Stimulated activated naive CD4-positive, alpha-beta T cell treated with Interleukin-2 at 50 U/mL for 16 hours (primary cell): ENCODE measurements at places on chromosomes 1 and 21.

DNA sequence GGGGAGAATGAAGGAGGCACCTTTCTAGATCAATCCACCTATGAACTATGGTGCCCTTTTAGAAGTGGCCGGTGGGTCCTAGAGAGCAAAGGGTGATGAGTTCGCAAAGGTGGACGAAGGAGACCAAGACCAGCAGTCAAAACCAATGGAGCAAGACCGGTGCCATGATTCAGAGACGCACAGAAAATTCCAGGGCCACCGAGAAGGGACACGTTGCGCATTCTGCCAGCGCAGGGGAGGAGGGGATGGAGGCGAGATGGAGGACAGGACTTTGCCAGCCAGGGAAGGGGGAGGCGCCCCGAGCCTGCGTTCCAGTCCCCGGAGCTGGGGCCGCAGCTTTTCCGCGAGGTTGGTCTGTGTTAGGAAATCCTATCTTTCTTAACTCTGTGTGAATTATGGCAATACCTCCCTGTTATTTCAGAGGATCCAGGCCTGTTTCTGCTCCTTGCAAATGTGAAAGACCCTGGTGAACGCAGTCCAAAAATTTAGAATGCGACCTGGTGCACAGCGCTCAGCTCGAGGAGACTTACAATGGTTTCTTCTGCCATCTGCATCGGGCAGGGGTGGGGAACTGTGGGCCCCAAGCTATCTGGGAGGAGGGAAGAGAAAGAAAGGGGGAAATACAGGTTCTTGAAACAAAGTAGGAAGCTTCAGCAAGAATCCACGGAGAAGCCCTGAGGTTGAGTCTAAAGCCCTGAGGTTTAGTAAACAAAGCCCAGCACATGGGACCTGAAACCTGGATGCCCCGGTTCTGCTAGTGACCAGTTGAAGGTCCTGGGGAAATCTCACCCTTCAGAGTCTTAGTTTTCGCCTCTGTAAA is 129.4 kb downstream of the MRPS6 start:
- DNase-seq = no peak

DNA sequence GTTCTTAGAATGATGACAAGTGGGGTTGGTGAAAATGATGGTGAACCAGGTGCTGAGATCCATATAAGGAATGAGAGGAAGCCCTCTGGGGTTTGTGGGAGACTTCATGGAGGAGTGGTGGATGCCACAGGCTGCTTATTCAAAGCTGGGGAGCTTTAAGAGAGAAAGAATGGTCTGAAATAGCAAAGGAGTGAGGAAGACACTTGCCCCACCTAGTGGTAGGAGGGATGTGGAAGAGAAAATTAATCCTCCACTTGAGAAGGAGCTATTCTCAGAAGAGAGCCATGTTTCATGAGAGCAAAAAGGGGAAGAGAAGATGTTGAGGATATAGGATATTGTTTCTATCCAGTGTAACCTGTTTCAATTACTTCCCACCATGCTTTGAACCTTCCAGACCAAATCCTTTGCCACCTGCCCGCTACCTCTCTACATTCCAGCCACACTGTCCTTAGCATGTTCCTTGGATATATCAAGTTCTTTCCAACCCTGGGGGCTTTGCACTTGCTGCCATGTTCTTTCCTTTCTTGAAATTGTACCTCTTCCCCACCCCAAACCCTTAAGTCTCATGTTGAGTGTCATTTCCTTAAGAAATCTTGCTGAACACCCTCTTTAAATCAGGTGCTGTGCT is 19.6 kb upstream of the ZNF648 start:
- no peak for DNase-seq

DNA sequence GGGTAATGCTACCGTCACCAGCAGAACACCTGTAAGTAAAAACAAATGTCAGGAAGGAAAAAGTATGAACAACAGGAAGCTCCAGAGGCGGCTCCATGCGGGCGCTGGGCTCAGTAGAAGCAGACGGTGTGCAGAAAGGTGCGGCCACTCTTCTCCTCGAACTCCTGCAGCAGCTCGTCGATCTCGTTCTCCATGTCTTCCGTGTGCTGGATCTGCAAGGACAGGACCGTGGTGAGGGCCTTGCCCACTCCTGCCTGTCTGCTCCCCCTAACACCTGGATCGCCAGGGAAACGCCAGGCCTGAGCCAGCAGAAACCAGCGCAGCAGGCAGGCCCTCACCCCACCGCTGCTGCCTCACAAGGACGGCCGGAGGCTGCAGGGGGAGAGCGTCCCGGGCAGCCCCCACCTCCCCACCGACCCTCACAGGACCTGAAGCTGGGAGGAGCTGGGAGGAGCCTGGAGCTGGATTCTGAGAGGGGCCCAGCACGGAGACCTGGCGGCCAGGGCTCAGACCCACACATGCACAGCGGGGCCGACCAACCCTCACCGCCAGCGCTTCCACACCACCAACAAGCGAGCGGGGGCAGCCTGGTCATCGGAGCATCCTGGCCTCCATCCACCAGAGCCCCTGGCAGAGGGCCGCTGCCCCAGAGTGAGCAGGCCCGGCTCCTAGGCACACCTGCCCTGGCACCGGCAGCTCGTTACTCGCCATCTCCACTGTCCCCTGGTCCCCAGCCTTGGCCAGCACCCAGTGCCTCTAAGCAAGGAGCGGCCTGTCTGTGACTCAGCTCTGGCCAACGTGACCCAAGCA is 1.7 kb upstream of the TMEM240 start:
- no peak for DNase-seq

GRCh38 chr1:171852272-171852671 is 11.0 kb downstream of the DNM3 start:
- no peak for DNase-seq

- DNase-seq = no peak
These were observed 33.2 kb upstream of the CDC42BPA start for GRCh38 chr1:227351443-227351842.

- no peak for DNase-seq
These were observed 11.3 kb downstream of the THEM4 start for GRCh38 chr1:151897991-151898431.

GRCh38 chr1:43367026-43367903 is 546 bp downstream of the ELOVL1 start:
- DNase-seq = peak; percentile 65

DNA sequence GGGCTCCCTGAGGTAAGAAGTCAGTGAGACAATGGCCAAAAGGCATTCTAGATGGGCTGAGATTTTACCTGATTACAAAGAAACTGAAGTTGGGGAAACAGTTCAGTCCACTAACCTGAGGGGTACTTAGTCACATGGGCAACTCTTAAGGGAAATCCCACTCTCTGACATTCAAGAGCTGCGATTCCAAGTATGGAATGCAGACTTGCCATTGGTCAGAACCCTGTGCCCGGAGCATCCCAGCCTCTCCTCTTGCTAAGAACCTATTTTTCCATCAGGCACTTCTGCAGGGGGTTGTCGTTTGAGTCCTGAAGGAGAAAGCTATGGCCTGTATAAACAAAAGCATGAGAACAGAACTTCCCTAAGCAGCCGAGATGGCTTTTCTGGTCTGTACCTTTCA is 434.9 kb upstream of the DAB1 start:
- DNase-seq = no peak

DNA sequence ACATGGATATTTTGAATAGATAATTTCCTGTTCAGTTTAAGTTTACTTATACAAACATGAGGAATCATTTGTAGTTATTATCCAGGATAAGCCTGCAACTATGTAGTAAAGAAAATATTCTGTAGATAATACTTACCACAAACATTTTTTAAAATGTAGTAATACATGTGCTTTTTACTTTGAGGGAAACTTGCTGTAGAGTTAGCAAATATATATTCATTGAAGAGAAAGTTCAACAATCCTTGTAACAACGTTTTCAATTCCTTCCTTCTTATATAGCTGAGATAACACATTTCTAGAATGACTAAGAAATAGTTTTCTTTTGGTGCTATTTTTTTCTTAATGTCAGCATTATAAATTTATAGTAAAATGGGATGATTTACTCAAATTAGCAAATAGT is 664.6 kb upstream of the ADAMTS5 start:
- DNase-seq = no peak

- no peak for DNase-seq
These were observed 135.5 kb downstream of the MIS18A start for GRCh38 chr21:32143241-32143939.

DNA sequence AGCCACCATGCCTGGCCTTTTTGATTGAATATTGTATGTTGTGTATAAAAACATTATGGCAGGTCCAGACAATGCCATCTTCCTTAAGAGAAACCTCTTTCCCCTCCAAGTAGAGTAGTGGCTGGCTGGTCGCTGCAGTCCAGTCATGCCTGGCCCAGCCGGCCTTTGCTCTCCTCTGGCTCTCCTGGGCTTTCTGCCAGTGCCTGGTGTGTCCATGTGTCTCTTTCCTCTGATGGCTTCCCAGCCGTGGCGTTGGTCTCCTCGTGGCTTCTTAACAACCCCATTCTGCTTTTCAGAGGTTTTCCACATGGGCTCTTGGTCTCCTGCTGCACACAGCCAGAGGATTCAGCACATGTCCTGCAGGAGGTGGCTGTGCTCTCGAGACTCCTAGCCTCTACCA is 58.7 kb downstream of the DIP2A start:
- no peak for DNase-seq

DNA sequence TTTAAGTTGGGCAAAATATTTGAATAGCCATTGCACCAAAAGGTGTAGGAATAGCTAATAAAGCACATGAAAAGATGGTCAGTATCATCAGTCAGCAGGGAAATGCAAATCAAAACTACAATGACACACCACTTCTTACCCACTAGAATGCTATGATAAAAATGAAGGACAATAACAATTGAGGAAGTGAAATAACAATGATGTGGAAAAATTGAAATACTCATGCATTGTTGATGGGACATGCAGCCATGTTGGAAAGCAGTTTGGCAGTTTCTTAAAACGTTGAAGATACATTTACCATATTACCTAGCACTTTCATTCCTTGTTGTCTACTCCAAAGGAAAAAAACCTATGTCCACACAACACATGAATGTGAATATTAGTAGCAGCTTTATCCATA is 28.4 kb downstream of the HSD3B1 start:
- no peak for DNase-seq

DNA sequence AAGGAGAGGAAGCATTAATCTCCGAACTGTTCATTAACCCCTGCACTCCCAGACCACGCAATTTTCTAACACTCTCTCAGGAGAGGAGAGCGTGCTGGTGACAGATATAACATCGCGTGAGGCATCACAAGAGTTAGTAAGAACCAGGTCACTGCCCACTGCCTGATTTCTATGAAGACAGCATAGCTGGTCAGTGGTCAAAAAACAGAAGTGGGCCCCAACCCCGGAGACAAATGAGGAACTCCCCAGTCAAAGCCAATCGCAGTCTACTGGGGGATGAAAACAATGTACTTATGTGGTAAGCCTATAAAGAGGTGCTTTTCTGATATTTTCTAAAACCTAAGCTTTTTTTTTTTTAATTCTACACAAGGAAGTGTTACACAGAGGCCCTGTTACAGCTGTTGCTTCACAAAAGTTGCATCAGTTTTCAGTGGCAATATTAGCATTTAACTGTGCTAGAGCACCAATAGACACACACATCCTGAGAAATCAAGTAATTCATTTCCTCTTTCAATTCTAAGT is 231.8 kb upstream of the IRF2BP2 start:
- DNase-seq = no peak

DNA sequence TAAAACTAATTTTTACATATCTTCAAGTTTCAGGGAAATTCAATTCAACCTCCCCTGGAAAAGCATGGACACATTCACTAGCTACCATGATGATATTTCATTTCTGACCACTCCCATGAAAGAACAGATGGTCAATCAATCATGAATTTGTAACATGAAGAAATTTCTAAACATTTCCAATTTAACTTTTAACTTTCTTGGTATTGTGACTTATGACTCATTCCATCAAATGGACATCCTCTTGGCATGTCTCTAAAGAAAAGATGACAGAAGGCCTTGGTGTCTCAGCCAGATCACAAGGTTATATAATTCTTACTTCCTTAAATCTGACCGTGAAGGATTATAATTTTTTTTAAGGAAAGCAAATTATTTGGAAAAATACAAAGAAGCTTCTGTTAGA is 10.5 kb upstream of the MCOLN3 start:
- no peak for DNase-seq

GRCh38 chr21:46154955-46155513 is 345 bp downstream of the FTCD start:
- DNase-seq = no peak

- DNase-seq = no peak
These were observed 33.0 kb downstream of the ADGRL2 start for GRCh38 chr1:81833722-81834121.

DNA sequence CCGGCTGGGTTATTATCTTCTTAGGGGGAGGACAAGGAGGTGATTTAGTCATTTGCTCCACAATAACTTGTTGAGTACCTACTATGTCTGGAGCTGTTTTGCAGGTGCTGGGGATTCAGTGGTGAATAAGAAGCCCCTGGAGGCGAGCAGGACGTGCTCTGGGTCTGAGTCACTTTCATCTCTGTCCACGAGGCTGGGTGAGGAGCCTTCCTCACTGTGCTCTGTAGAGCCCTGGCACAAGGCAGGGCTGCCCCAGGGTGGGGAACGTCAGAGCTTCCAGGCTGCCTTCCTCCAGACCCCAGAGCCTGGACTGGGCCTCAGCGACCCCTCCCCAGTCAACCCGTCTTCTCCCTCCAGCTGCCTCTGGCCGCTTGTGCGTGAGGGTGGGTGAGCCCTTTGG is 2.5 kb upstream of the PADI6 start:
- no peak for DNase-seq

GRCh38 chr1:78011050-78011449 is 6.3 kb downstream of the DNAJB4 start:
- DNase-seq = no peak

DNA sequence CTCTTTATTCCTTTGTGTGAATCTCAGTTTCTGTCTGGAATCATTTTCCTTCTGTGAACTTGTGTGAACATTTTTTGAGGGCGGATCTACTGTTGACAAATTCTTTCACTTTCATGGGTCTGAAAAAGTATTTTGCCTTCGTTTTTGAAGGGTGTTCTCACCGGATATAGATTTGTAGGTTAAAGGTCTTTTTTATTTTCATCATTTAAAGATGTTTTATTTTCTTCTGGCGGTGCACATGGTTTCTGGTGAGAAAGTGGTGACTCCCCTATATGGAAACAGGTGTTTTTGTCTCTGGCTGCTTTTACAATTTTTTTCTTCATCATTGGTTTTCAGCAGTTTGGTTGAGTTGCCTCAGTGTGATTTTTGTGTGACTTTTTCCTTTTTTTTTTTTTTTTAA is 94.9 kb downstream of the DYRK1A start:
- no peak for DNase-seq

DNA sequence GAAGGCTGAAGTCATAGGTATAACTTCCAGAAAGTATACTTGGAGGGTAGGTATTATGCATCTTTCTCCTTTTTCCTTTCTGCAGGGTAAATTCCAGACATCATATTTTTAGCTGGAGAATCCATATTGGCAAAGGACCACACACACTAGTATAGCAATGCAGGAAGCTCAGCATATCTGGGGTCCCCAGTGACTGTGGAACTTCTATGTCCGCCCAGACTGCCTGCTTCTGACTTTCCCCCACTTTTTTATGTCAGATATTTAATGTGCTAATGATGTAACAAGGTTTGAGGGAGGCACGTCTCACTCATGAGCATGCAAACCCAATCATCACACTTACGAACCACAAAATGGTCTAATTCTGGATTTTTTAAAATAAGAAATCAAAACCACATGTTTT is 90.4 kb downstream of the BACH1 start:
- DNase-seq = no peak

GRCh38 chr1:238895911-238896310 is 490.5 kb upstream of the CHRM3 start:
- DNase-seq = no peak

GRCh38 chr1:203273869-203274602 is 31.3 kb upstream of the BTG2 start:
- no peak for DNase-seq
